ENCODE measurements at places on chromosomes 5 and 9.

DNA sequence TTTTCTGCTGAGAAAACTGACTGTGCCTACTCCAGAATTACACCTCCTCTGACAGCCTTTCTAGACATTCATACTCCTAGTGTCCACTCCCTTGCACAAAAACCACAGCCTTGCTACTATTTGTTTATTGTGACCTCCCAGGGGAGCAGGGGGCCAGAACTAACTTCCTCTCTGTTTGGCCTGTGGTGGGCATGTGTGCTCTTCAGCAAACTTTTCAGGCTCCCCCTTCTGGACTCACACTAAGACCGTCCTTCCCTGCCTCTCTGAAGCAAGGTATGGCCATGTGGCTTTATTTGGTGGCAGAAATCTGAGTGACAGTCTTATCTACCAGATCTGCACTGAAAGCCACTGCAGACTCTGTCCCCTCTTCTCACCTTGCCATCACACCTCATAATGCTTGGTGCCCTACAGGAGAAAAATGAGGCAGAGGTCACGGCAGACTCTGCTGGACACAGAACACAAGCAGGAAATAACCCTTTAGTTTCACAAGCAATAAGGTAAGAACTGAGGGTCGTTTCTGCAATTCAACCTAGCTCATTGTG, 28.2 kb downstream of the LIFR start:
- DNase-seq = no peak

- DNase-seq = no peak
Measured at GRCh38 chr9:21974722-21975409, 19.3 kb downstream of the CDKN2A start.

- DNase-seq = no peak
Measured at GRCh38 chr9:112787978-112788377, 37.4 kb downstream of the SNX30 start.

DNA sequence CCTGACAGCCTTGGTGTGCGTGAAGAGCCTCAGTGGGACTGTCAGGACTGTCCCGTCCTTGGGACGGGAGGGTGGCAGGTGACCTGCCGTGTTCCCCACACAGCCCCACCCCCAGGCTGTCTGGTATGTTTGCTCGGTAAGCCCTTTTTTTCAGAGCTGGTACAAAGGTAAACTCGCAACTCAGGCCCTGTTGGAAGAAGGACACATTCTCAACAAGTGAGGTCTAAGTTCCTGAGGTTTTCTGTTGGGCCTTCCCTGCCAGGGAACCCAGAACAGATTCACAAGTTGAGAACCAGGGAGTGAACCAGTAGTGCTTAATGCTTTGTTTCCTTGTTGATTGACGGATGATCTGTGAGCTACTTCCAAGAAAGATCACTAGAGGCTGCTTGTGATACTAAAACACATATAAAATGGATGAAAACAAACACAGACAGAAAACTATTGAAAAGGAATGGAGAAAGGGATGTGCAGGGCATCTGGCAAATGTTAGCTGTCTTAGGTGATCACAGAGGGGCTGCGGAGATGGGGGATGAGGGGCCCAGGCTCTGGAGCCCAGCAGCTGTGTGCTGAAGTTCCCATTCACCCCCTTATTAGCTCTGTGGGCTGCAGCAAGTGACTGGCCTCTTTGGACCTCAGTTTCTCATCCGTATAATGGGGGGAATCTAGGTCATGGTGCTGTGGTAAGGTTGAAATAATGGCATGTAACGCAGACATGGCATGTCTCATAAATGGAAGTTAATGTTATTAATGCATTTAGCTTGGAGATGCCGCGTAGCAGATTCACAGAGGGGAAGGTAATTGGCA, 2.7 kb downstream of the NDST1 start:
- no peak for DNase-seq

DNA sequence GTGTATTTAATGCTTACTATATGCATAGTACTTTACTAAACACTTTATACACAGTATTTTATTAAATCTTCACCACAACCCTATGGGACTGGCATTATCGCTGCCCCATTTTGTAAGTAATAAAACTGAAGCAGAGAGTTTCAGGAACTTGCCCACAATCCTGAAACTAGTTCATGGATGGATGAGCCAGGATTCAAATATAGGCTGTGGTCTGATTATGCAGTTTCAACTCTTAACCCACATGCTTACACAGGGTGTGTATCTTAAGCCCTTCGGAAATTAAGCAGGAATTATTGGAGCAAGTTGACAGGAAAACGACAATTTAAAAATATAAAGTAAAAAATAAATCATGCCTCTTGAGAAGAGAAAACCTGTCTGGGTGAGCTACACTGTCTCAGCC, 109.0 kb downstream of the ATP10B start:
- DNase-seq = no peak

DNA sequence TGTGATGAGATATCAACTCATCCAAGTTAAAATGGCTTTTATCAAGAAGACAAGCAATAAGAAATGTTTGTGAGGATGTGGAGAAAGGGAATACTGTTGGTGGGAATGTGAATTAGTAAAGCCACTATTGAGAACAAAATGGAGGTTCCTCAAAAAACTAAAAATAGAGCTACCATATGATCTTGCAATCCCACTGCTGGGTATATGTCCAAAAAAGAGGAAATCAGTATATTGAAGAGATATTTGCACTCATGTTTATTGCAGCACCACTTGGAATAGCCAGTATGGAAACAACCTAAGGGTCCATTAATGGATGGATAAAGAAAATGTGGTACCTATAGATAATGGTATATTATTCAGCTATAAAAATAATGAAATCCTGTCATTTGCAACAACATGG, 25.1 kb downstream of the PPIP5K2 start:
- DNase-seq = no peak

All from cerebellar nuclear complex (tissue), 1 donor.